ENCODE measurements at places on chromosomes 1 and 21.

GRCh38 chr1:204335085-204335484 is 24.6 kb downstream of the PLEKHA6 start:
- DNase-seq, result no peak

- DNase-seq, result no peak
Observed at GRCh38 chr1:100456880-100457279, 81.1 kb upstream of the GPR88 start.

GRCh38 chr1:14725238-14725637 is 126.8 kb downstream of the KAZN start:
- no peak for DNase-seq

GRCh38 chr1:3763351-3764125 is 9.0 kb upstream of the SMIM1 start:
- no peak for DNase-seq

GRCh38 chr21:17915976-17916375 is 96.8 kb upstream of the C21orf91 start:
- no peak for DNase-seq

DNA sequence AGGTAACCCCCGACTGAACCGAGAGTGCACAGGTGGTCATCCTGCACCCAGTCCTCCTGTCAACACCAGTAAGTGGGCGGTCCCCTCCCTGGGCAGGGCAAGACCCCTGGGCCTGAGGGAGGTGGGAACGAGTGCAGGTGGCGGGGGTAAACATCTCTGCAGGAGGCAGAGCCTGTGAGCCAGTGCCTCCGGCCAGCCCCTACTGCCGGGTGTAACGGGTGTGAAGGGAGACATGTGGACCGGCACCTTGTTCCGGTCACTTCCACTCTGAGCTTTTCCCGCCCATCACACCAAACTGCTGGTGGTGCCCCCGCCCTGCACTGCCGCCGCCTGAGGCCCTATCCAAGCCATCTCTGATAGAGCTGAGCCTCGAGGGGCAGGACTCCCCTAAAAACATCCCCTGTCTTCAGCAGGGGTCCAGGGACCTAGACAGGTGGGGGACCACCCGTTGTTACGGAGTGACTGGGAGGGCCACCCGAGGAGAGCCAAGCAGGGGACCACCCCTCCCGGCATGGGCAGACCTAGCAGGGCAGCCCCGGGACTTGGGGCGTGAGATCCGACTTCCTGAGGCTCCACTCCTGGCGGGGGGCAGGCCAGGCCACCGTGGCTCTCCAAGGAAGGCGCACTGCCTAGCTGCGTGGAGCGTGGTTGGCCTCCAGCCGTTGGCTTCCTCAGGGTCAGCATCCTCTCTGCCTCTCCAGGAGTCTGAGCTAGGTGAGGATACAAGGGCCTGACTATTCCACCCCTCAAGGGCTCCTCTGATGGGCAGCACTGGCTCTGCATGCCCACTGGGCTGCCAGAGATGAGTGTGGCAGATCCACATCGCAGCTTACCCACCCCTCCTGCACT is 43.8 kb upstream of the LBR start:
- no peak for DNase-seq

Measured in activated naive CD8-positive, alpha-beta T cell treated with anti-CD3 and anti-CD28 coated beads for 36 hours (primary cell).